ENCODE measurements at places on chromosomes 16 and 17. TPM values are rescaled to one million over a fixed set of nuclear protein-coding genes. Genes with fewer than 3 reads are reported as not detected.

Gene ITGAL
- 13.8 TPM for total RNA-seq

Gene EIF1
- 726 TPM for total RNA-seq

DNA sequence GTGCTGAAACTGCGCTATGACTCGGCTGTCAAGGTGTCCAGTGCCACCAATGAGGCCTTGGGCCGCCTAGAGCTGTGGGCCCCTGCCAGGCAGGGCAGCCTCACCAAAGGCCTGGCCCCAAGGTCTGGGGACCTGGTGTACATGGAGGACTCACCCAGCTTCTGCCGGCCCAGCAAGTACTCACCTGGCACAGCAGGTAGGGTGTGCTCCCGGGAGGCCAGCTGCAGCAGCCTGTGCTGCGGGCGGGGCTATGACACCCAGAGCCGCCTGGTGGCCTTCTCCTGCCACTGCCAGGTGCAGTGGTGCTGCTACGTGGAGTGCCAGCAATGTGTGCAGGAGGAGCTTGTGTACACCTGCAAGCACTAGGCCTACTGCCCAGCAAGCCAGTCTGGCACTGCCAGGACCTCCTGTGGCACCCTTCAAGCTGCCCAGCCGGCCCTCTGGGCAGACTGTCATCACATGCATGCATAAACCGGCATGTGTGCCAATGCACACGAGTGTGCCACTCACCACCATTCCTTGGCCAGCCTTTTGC, 25.0 kb downstream of the WNT9B start:
- no peak for DNase-seq

Gene CD300H
- not detected for total RNA-seq

- no peak for DNase-seq
Observed at GRCh38 chr17:66787914-66788313, 47.0 kb upstream of the CACNG5 start.

Data from aorta (tissue), 5 donors.